ENCODE measurements at places on chromosomes 1 and 21. TPM values are rescaled to one million over a fixed set of nuclear protein-coding genes. Genes with fewer than 3 reads are reported as not detected.
A peak's percentile ranks its signal among the peaks of the same experiment; 100 is the strongest.

DNA sequence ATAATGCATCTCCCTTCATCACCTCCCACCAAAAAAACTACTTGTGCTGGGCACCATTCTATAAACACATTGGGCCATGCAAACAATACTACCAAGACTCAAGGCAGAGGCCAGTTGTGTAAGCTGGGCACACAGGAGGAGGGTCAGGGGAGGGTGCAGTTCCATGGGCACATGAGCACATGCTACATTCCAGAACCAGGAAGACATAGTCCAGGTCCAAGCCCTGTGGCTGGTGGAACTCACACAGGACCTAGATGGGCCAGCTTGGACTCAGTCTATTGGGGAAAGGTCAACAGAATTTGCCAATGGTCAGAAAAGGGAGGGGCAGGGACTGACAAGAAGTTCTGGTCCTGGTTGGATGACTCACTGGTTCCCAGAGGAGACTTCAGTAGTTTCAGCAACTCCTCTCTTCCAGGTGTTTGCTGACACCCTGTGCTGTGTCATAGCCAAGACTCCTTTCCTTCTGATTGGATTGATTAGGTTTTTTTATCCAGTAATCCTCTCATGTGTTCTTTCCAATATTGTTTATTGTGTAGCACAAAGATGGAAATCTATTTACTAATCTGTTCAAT is 249.7 kb downstream of the C1orf94 start:
- DNase-seq: no peak

- DNase-seq: peak; percentile 54
Observed at GRCh38 chr1:228697207-228698016, 37.9 kb upstream of the RHOU start.

GRCh38 chr1:40232444-40232843 is 15.3 kb upstream of the TMCO2 start:
- DNase-seq: no peak

GRCh38 chr1:174352117-174352516 is 95.6 kb upstream of the GPR52 start:
- DNase-seq: no peak

DNA sequence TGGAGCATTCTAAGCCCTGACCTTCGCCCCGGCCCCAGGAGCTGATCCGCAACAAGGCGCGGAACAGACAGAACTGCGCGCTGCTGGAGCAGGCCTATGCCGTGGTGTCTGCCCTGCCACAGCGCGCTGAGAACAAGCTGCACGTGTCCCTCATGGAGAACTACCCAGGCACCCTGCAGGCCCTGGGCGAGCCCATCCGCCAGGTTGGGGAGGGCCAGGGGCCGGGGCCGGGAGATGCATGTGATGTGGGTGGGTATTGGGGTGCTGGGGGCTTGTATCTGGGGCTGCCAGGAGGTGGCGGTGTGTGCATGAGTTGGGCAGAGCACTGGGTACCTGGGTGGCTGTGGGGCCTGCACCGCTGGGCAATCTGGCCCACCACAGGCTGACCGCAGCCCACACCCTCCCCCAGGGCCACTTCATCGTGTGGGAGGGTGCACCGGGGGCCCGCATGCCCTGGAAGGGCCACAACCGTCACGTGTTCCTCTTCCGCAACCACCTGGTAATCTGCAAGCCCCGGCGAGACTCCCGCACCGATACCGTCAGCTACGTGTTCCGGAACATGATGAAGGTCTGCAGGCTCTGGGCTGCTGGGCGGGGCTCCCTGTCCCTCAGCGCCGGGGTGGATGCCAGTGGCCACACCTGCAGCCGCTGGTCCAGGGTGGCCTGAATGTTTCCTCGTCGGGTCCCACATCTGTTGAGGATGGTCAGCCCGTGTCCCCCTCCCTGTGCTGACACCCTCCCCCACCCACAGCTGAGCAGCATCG is 65.8 kb downstream of the TRIM11 start:
- DNase-seq: peak; percentile 33

- DNase-seq: peak; percentile 84
Observed at GRCh38 chr1:19385869-19386591, 73.9 kb downstream of the SLC66A1 start.

Gene FPGT
- 28.8 TPM for total RNA-seq

Gene VWA5B1
- 0.16 TPM for total RNA-seq

Gene ANGPTL3
- not detected for total RNA-seq

- no peak for DNase-seq
Observed at GRCh38 chr1:233635765-233636502, 22.0 kb downstream of the KCNK1 start.

DNA sequence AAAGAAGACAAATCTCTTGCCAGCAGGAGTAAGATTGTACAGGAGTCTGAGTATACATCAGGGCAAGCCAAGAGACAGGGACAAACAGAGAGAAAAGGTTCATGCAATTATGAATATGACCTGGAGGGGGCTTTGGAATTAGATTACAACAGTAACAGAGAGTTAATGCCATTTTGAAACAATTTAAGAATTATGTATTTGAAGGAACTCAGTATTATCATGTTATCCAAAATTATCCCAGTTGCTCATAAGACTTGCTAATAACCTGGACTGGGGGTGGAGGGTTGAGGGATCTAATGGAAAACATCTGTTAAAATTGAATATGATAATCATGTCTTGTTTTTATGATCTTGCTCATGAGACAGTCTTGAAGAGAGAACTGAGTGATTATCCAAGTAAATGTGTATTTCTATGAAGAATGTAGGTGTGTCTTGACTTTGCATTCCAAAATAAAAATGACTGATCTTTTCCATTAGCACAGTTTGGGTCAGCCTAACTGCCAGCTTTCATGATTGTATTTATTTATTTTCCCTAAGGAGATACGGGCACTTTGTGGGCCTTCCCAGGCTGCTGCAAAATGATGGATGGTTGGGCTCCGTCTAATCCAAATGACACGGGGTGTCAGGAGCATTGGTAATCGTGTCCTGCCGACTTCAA is 117.7 kb downstream of the ERG start:
- no peak for DNase-seq

DNA sequence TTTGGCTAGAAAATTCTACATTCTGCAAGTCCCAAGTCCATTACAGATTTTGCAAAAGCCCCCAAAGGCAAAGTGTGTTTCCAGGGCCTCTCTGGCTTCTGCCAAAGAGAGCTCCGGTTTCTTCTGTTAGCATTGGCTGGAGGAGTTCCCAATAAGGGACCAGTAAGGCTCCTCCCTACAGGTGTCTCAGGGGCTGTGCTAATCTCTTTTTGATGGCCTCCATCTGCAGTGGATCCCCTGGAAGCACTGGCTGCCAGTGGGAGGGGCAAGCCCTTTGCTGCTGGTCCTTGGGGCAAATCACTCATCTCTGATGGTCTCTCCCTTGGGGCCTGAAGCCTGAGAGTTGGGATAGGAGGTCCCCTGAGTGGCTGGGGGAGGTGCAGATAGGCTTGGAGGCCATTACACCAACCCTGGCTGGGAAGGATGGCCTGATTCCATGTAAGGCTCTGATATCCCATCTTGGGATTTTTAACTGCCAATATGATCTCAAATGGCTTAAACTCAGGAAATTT is 89.1 kb upstream of the USP24 start:
- no peak for DNase-seq

GRCh38 chr21:31558962-31559367 is 100.5 kb upstream of the SOD1 start:
- DNase-seq: peak; percentile 91

DNA sequence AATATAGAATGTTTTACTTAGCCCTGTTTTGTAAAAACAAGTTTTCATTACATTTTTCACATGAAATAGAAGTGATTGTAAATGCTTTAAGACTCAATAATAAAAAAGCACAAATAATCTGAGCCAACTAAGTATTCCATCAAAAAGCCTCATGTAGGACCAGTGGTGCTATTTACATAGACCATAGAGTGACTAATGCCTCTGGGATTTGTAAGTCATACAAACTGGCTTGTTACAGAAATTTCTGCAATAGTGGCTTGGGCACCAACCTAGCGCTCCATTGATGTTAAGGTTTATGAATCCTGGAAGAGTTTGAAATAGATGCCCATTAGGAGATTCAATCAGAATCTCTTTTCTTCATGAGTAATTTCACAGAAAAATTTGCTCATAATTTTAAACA is 31.9 kb downstream of the ZMYM1 start:
- DNase-seq: no peak

- DNase-seq: no peak
Observed at GRCh38 chr1:234628089-234628488, 18.1 kb upstream of the IRF2BP2 start.

Gene NTRK1
- total RNA-seq: 0.67 TPM

Gene KCNJ9
- total RNA-seq: not detected
